ENCODE measurements at places on chromosomes 2 and 18. TPM values are rescaled to one million over a fixed set of nuclear protein-coding genes. Genes with fewer than 3 reads are reported as not detected.

ITGA6 gene
- total RNA-seq = 67.5 TPM

TGFA gene
- total RNA-seq = not detected

M1AP gene
- not detected for total RNA-seq

SERPINB10 gene
- total RNA-seq = not detected

ICA1L gene
- total RNA-seq = 2.9 TPM

PID1 gene
- 32.3 TPM for total RNA-seq

All from LHCN-M2 (cell line).